Suprapubic skin (tissue), 4 donors: ENCODE measurements at places on chromosomes 11 and 22. TPM values are rescaled to one million over a fixed set of nuclear protein-coding genes. Genes with fewer than 3 reads are reported as not detected.

Gene POU2AF2
- not detected for total RNA-seq

Gene WT1
- total RNA-seq = not detected

Gene TMEM121B
- total RNA-seq = 0.76 TPM

Gene TRIM34
- 5.0 TPM for total RNA-seq

Gene OR2D2
- 0.72 TPM for total RNA-seq

Gene MYBPC3
- total RNA-seq = 0.21 TPM

Gene KMT2A
- 61.8 TPM for total RNA-seq

Gene BIRC3
- 11.3 TPM for total RNA-seq

Gene SLC35F2
- total RNA-seq = 34.8 TPM

Gene ATG2A
- total RNA-seq = 80.1 TPM

Gene B3GAT1
- total RNA-seq = 0.26 TPM

Gene C11orf91
- not detected for total RNA-seq

Gene CDC42EP1
- total RNA-seq = 32.1 TPM

Gene F2
- 1.6 TPM for total RNA-seq

Gene CHADL
- 9.5 TPM for total RNA-seq

Gene NXPE4
- not detected for total RNA-seq

Gene MUC6
- total RNA-seq = 0.04 TPM

Gene MS4A3
- total RNA-seq = not detected

Gene TNNT3
- total RNA-seq = 12.9 TPM

Gene UBQLN3
- total RNA-seq = not detected

Gene TMA7B
- total RNA-seq = not detected

Gene RFPL1
- not detected for total RNA-seq

Gene GSC2
- total RNA-seq = not detected

Gene OR4A47
- total RNA-seq = not detected

Gene CEND1
- not detected for total RNA-seq

Gene CEP126
- 2.4 TPM for total RNA-seq

Gene SELENOM
- total RNA-seq = 72.1 TPM

Gene GLYAT
- not detected for total RNA-seq

Gene OR52A1
- total RNA-seq = not detected

Gene MFRP
- total RNA-seq = not detected

Gene EMID1
- 2.8 TPM for total RNA-seq

Gene CRYAB
- 153 TPM for total RNA-seq

Gene TPBGL
- not detected for total RNA-seq

Gene GALNT18
- 24.9 TPM for total RNA-seq

Gene STK33
- 0.76 TPM for total RNA-seq

Gene PNPLA3
- total RNA-seq = 11.6 TPM

Gene OR8G1
- not detected for total RNA-seq

Gene TESMIN
- 2.8 TPM for total RNA-seq

Gene DBX1
- total RNA-seq = not detected

Gene ISX
- total RNA-seq = not detected

Gene LMNTD2
- 9.4 TPM for total RNA-seq

Gene C1QTNF4
- total RNA-seq = 0.76 TPM

Gene OR8G5
- not detected for total RNA-seq

Gene NRXN2
- not detected for total RNA-seq

Gene FOLR1
- 4.3 TPM for total RNA-seq

Gene SMIM35
- total RNA-seq = not detected

Gene NNMT
- 164 TPM for total RNA-seq

Gene NPAS4
- not detected for total RNA-seq

Gene PGA5
- total RNA-seq = not detected

Gene MS4A8
- total RNA-seq = not detected
